ENCODE measurements at places on chromosomes 5 and 9. TPM values are rescaled to one million over a fixed set of nuclear protein-coding genes. Genes with fewer than 3 reads are reported as not detected.

DNA sequence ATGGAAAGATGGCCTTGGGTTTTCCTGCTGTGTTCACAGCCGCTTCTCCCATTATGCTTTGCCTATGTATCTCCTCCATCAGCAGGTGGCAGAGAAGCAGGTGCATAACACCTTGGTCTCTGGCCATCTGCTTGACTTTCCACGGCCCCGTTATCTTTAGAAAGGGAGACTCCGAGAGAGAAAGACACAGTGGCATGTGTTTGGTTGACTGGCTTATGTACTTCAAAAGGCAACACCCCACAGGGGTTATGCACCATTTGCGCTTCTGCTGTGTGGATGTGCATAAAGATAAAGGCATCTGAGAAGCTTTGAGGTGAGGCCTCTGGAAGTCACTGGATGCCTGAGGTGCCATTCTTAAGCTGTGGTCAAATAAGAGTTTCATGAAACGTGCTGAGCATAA is 138.4 kb downstream of the EGFLAM start:
- no peak for DNase-seq

DNA sequence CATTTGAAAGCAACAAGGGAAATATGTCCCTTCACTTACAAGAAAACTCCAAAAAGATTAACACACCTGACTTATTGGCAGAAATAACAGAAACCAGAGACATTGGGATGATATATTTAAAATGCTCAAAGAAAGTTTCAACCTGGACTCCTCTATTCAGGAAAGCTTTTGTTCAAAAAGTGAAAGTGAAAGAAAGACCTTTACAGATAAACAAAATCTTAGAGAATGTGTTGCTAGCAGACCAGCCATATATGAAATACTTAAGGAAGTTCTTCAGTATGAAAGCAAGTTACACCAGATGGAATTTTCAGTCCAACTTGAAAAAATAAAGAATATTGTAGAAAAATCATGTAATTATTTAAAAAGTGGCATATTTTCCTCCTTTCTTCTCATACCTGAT is 1075.1 kb downstream of the NR2F1-AS1 start:
- no peak for DNase-seq

MTAP gene
- 46.5 TPM for polyA plus RNA-seq

- no peak for DNase-seq
Measured at GRCh38 chr5:31952067-31952466, 222.1 kb downstream of the GOLPH3 start.

C9orf50 gene
- 0.49 TPM for polyA plus RNA-seq

PAXX gene
- 33.4 TPM for polyA plus RNA-seq

DNA sequence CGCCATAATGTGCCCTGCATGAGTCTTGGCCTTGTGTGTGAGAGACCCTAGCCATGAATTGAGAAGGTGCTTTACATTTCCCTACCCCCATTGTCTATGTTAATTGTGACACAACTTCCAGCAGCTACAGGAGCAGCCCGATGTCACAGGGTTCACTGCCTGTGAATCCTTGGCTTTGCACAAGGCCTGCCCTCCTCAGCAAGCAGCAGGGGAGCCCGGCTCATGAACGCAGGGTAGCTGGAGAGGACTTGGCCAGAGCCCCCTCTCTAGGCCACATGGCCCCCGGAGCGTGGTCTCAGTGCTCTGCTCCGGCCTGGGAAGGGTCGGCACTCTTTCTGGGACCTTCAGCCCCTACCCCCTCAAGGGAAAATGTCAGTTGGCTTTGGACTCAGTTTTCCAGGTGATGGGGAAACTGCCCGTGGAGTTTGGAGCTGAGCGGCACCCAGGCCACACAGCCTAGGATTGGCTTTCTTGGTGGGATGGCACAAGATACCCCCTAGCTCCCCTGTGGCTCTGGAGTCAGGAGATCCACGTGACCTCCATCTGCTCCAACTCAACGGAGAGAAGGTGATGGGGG is 160.8 kb downstream of the DAB2IP start:
- DNase-seq, result no peak

DNA sequence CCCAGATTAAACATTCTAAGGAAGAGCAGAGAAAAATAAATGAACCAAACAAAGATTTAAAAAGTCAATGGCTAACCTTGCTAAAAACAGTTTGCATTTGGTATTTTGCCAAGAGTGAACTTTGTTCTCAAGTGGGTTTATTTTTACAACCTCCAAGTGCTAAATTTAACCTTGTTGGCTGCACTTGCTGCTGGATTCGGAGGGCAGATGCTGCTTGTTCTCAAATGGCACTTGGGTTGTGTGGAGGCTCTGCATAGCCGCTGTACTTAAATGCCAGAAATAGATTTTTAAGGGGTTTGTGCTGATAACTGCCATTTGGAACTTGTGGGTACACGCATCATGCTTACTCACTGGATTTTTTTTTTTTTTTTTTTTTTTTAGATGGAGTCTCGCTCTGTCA is 13.3 kb upstream of the SPATA24 start:
- DNase-seq, result no peak

DNA sequence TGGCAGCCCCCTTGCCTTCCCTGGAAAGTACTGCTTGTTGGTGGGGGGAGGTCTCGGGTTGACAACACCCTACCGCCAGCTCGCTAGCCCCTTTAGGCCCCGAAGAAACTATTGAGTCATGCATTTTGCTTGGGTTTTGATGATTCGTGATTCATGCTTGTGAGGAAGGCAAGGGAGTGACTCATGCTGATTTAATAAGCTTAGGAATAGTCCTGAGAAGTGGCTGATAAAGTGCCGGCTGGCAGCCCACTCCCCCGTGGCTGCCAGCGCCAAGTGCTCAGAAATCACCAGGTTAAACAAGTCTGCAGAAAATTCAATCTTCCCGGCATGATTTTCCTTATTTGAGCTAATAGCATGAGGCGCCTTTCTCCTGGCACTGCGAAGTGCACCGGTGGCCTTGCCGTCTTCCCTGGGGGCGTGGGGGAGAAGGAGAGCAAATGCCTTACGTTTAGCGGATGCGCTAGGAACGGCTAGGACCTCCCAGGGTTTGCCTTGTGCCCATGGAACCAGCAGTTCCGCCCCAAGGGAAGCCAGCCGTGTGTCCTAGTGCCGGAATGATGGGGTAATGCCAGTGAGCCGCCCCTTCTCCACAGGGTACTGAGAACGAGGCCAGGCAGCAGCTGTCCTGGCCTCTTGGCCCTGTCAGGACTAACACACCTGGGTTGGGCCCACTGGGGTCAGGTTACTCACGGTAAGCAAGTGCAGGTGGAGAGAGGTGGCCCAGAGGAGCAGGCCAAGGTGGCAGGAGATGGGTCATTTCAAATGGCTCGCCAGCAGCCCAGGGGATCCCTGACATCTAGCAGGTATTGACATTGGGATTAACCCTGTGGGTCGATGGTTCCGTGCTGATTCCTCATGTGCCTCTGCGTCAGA is 151.9 kb downstream of the MACROH2A1 start:
- no peak for DNase-seq

- peak; percentile 98 for DNase-seq
Measured at GRCh38 chr9:23826120-23826629, at the start of gene ELAVL2. ELAVL2 (minus strand) TSS chr9:23826240; CDS start chr9:23762234, 64,006 bp downstream.

DNA sequence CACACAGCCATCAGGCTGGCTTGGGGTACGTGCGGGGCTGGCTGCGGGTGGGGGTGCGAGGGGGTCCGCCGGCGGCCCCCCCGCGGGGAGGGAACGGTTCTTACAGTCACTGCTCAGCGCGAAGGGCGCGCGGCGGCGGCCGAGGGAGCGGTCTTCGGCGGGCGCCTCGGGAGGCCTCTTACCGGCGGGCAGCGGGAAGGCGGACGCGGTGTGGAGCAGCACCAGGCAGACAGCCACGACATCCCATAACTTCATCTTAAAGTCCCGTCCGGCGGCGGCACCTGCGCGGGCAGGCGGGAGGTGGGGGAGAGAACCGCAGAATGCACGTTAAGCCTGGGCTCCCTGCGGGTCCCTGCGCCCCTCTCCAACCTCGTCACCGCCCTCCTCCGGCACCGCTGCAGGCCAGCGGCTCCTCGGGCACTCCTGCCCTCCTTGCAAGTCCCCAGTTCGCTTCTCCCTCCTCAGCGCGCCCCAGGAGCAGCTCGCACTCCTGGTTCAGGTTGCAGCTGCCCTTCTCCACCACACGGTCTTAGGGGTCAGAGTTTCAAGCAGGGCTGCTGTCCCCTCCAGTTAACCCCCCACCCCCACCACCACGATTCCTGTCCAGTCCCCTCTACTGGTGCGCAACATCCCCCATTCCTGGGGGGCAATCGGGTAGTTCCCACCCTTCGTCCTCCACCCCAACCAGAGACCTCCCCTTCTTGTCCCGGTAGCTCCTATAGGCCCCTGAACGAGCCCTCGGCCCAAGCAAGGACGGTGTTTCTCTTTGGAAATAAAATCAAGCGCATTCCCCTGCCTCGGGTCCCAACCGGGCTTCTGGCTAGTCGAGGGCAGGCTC is 5.1 kb downstream of the GDNF start:
- DNase-seq, result no peak

GRCh38 chr5:101284736-101285375 is 381.8 kb upstream of the ST8SIA4 start:
- no peak for DNase-seq

OXCT1 gene
- 55.4 TPM for polyA plus RNA-seq

FBP2 gene
- 0.18 TPM for polyA plus RNA-seq

SPATA31C2 gene
- 0.41 TPM for polyA plus RNA-seq

DNA sequence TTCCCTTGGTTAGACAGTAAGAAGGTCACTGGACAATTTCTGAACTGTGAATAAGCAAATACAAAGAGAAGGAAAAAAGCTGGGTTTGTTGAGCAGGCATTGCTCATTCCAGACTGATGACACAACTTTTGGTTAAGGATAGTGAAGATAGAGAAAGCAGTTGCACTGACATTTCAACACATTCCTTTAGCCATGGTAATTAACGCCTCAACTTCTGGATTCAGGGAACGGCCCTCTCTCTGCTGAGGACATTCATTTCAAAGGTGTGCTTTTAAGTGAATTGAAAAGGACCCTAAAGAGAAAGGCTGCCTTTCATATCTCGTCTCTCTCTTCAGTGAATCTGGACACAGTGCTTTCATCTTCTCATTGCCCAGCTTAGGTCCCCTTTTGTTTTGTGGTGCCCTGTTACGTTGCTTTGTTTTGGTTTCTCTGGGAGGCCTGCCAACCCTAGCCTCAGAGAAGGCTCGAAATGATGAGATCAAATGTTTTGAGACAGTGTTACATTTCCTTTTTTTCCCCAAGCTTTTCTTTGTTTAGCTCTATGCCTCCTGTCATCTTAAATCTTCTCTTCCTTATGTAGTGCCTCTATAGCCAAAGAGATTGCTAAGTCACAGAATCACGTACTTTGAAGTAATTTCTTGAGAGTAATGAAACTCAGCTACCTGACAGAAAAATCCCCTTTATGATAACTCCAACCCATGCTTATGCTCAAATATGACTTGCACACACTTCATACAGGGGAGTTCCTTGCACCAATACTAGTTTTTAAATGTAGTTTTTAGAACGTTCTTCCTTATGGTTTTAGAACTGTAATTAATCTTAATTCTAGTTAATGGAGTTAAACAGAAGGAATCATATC is 94.4 kb upstream of the IFNE start:
- peak; percentile 39 for DNase-seq

DNA sequence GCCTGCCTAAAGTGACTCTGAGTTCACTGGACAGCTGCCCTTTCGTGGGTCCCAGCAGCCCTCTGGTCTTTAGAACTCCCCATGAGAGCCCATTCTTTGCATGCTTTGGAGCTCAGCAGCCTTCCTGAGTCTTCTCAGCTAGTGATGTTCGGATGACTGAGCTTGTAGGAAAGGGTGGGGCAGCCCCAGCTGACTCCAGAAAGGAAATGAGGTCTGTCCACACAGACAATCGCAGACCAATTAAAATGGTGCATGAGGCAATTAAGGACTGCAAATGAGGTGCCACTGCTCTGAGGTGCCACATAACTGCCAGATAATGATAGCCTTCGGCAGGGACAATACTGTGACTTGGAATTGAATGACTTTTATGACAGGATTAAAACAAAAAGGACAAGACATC is 25.4 kb upstream of the TOMM5 start:
- no peak for DNase-seq

TTF1 gene
- polyA plus RNA-seq, result 16.1 TPM

- no peak for DNase-seq
Measured at GRCh38 chr5:89168766-89169165, 285.8 kb upstream of the MEF2C start.

GRCh38 chr9:91382298-91382697 is 20.6 kb upstream of the AUH start:
- DNase-seq, result no peak

SPINK6 gene
- not detected for polyA plus RNA-seq

DNA sequence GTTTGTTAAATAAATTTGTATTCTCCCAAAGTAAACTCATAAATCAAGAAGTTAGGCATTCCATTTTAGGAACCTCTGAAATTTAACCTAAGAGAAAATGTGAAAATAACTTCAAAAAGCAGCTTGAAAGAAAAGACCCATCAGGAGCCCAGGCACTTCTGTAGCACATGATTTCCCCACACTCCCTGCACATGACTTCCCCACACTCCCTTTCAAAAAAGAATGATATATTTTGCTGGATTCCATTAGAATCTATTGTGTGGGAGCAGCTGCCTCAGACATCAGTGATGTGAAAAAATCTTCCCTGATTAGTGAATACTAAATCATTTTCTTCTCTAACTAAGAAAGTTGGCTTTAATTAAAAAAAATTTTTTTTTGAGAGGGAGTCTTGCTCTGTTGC is 83.3 kb downstream of the GLDC start:
- no peak for DNase-seq

DNA sequence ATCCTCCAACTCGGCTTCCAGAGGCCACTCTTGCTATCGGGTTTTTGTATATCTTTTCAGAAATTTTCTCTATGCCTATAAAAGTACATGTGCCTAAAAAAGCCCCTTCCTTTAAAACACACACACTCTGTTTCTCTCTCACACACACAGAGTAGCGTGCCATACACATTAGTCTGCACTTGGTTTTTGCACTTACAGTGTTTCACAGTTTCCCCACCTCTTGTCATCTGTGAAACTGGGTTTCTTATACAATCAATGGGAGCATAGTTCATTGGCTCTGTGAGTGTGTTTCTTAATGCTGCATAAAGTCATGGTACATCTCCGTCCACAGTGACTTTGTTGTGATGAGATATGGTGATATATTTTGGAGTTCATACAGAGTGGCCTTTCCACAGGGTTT is 664 bp upstream of the IGFBPL1 start:
- no peak for DNase-seq

Data from renal pelvis (tissue), 12 donors.